Lung (tissue), 17 donors: ENCODE measurements at places on chromosomes 1 and 21. TPM values are rescaled to one million over a fixed set of nuclear protein-coding genes. Genes with fewer than 3 reads are reported as not detected.

Gene CELA3B
- total RNA-seq, result 6.7 TPM

Gene DCST2
- total RNA-seq, result 1.7 TPM

Gene USP25
- total RNA-seq, result 148 TPM

Gene TTC22
- total RNA-seq, result 3.4 TPM

Gene FAM3B
- 6.7 TPM for total RNA-seq

Gene PTGER3
- 1.7 TPM for total RNA-seq

DNA sequence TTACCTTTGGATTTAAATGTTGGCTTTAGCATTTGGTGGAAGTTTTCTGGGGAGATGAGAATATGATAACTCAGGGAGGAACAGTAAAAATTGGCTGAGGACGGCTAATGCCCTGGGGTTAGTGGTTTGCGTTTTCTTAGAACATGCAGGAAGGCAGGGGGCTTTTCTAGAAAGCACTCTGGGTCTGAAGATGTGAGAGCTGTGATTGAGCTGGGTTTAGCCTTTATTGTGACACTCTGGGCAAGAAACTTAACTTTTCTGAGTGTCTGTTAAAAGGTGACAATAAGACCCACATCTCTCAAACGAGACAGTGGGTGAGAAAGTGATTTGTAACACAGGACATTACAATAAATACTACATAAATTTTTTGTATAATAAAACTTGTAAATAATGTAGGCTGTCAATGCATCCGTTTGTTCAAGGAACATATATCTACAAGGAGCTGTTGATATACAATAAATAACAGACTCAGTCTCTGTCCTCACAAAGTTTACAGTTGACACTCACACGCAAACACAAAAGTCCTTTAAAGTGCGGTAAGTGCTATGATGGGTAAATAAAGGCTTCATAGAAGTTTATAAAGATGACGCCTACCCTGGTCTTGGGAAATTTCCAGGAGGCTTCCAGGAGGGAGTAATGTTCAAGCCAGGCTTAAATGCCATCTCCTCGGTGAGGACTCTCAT is 49.5 kb upstream of the MRPS6 start:
- no peak for DNase-seq

DNA sequence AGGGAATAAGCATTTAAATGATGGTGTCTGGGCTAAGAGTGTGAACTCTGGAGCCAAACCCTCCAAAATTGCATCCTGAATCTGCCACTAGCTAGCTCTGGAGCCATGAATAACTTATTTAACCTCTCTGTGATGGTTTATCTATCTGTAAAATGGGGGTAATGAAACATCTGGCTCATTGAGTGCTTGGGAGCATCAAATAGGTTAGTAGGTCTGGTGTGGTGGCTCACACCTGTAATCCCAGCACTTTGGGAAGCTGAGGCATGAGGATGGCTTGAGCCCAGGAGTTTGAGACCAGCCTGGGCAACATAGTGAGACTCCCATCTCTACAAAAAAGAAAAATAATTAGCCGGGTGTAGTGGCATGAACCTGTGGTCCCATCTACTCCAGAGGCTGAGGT is 42.8 kb downstream of the KIF1B start:
- no peak for DNase-seq

GRCh38 chr1:48988633-48989197 is 212.0 kb upstream of the BEND5 start:
- no peak for DNase-seq

DNA sequence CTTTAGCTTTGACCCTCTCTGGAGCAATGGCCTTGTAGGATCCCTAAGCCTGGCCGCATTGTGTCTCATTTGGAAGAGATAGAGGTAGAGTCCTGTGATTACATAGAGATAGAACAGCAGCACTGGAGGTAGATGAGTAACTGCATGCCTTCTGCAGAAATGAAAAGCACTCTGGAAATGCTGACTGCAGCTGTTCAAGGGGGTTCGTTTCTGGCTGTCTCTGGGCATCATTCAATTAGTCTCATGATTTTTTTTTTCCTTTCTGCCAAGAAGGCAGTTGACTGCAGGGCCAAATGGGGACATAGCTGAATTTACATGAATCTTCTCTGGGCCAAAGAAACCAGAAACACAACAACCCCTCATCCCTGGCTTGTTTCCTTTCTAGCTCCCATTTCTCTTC is 28.1 kb upstream of the SNX27 start:
- DNase-seq, result no peak

DNA sequence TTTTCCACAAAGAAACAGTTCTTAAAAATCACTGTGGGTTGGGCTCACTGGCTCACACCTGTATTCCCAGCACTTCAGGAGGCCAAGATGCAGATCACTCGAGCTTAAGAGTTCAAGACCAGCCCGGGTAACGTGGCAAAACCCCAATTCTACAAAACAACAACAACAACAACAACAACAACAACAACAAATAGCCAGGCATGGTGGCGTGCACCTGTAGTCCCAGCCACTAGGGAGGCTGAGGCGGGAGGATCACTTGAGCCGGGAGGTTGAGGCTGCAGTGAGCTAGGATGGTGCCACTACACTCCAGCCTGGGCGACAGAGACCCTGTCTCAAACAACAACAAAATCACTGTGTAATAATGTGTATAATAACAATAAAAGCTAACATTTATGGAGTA is 40.8 kb downstream of the CDCP2 start:
- DNase-seq, result no peak

DNA sequence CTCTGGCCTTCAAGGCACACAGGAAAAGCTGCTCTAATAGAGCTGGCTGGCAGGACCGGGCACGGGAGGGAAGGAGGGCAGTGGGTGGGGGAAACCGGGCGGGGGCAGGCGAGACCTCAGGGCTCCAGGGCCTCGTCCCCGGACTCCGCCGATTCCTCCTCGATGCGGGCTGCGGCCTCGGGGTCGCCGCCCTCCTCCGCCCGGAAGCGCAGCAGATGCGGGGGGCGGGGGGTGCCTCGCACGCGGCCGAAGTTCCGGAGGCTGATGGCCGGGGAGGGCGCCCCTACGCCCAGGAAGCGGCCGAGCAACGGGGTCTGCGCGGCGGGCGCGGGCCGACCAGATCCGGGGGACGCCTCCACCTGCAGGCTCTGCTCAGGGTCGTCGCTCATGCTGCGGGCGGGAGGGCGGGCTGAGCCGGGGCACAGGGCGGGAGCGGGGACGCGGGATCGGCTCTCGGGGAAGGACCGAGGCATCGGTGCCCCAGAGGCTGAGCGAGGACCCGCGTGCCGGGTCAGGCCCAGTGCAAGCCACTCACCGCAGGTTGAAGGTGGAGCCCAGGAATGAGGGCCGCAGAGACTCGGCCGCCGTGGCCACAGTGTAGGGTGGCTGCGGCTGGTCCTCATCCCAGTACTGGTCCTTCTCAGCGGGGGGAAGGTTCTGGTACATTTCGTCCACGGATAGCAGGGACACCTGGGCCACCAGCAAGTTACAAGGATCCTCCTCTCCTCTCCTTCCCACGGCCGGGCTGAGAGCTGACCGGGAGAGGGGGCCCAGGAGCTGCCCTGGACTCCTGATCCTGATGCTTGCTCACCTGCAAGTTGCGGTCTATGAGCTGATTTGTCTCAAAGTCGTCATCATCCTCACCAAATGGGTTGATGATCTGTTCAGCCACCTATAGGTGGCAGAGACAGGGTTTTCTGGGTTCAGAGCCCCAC is 3.6 kb downstream of the BEST4 start:
- DNase-seq, result peak; percentile 65

GRCh38 chr1:52426371-52426770 is 22.0 kb downstream of the PRPF38A start:
- peak; percentile 40 for DNase-seq
